ENCODE measurements at places on chromosomes 7 and 10.

- peak; percentile 24 for DNase-seq
Observed at GRCh38 chr7:36943591-36944435, 219.5 kb upstream of the AOAH start.

DNA sequence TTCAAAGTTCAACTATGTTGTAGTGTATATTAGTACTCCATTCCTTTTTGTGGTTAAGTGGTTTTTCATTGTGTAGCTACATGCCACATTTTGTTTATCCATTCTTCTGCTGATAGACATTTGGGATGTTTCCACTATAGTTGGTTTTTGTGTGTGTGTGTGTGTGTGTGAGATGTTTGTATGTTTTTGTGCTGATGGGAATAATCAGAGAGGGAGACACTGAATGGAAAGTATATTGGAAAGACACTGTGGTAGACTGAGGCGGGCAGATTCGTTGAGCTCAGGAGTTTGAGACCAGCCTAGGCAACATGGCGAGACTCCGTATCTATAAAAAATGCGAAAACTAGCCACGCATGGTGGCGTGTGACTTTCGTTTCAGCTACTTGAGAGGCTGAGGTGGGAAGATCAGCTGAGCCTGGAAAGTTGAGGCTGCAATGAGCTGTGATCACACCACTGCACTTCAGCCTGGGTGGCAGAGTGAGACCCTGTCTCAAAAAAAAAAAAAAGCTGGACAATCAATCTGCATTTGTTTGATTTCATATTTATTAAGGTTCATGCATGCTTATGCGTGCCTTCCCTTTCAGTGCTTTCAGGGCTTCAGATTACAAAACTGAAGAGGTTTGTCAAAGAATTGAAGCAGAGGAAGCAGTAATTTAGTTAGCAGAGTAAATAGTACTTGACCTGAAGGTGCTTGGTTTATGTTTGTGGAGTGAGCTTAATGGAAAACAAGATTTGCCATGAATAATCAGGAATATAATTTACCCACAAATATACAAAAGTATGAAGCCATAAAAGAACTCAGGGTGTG lies 14.7 kb downstream of the SEC24C start:
- no peak for DNase-seq

DNA sequence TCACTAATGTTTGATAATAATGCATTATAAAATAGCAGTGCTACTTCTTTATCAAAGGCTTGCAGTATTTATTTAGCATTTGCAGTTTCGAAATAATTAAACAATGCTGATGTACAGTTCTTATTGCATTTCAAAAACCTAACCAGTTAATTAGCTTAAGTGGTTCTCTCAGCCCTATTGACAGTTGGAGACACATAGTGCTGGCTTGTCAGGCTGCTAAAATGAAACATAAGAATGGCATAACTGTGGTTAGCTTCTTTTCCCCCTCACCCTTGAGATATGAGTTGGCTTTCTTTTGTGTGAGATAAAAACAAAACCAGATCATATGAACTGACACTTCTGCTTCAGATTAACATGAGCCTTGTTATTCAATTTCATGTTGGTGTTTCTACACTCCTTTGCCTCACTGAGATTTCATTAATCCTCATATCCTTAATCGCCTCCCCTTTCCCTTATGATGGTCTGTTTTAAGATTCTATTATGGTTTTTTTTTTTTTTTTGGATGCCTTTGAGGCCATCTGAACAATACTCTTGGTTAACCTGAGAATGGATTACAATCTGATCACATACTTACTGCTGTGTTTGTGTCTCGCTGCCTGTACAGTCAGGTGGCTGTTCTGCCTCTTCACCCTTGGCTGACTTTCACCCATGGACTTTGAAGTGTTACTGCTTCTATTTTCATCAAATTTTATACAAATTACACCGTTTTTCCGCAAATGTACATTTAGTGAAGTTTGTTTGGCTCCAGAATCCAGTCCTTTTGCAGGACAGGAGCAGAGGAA lies 108.0 kb downstream of the SDK1 start:
- no peak for DNase-seq

DNA sequence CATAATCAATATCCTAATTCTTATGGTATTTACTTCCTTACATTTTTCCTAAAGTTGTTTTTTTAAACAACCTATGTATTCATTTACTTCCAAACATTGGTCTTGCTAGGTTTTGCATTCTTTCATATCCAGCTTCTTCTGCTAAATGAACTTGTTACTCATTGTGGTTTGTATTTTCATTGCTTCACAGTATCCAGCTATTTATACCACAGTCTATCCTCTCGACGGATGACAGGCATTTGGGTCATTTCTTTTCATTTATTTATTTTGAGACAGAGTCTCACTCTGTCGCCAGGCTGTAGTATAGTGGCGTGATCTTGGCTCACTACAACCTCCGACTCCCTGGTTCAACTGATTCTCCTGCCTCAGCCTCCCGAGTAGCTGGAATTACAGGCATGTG lies 66.8 kb downstream of the CCDC6 start:
- peak; percentile 6 for DNase-seq

GRCh38 chr7:132771301-132771730 lies 195.0 kb upstream of the PLXNA4 start:
- DNase-seq: no peak

- no peak for DNase-seq
Observed at GRCh38 chr10:36779238-36779846, 346.1 kb upstream of the ANKRD30A start.

- DNase-seq: no peak
Observed at GRCh38 chr10:69938541-69938991, 114.1 kb upstream of the MACROH2A2 start.

GRCh38 chr7:1819259-1819841 lies 149.3 kb downstream of the ELFN1 start:
- DNase-seq: no peak

- peak; percentile 15 for DNase-seq
Observed at GRCh38 chr7:94660006-94660405, 4.1 kb upstream of the SGCE start.

GRCh38 chr10:130497056-130498010 lies 361.1 kb downstream of the GLRX3 start:
- no peak for DNase-seq

GRCh38 chr10:119005362-119006043 lies 24.0 kb upstream of the NANOS1 start:
- DNase-seq: peak; percentile 44

GRCh38 chr10:92011560-92012214 lies 88.1 kb downstream of the BTAF1 start:
- DNase-seq: no peak

- DNase-seq: no peak
Observed at GRCh38 chr10:91672021-91672608, 39.2 kb upstream of the PPP1R3C start.

DNA sequence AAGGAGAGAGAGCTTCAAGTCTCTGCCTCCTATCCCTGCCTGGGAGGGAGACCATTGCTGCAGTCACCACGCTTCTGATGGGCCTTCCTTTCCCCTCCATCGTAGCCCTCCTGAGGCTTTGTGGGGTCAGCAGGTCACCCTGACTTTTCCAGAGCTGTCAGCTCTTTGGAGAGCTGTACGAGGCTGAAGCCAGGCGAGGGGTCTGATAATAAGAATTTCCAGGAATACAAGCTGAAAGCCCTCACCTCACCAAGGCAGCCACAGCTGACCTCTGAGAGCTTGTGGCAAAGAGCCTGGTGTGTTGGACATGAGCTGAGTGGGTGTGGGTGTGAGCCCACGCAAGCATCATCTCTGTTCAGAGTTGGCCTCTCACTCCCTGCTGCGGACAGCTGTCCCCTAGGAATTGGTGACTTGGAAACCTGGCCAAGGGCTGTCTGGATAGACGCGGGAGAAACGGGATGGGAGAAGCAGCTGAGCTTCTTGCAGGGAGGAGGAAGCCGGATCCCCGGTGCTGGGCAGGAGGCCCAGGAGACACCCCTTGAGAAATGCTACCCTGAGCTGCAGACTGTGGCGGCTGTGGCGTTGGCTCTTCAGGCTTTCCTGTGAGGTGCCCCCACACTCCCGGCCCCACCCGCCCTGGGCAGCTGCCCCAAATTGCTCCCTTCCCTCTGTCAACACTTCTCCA lies 122.1 kb upstream of the BTBD16 start:
- no peak for DNase-seq

DNA sequence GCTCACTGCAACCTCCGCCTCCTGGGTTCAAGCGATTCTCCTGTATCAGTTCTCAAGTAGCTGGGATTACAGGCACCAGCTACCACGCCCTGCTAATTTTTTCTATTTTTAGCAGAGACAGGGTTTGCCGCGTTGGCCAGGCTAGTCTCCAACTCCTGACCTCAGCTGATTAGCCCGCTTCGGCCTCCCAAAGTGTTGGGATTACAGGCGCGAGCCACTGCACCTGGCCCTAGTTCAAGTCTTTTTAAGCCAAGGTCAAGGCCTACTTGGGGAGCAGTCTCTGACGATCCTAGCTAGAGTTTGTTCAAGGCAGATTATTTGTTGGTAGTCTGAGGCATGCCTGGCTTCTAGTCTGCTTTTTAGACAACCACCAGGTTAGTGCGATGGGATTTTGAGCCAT lies 709.5 kb upstream of the COBL start:
- no peak for DNase-seq

GRCh38 chr7:35474100-35474499 lies 220.2 kb upstream of the TBX20 start:
- DNase-seq: no peak

- peak; percentile 70 for DNase-seq
Observed at GRCh38 chr10:4270116-4270515, 485.1 kb upstream of the KLF6 start.

DNA sequence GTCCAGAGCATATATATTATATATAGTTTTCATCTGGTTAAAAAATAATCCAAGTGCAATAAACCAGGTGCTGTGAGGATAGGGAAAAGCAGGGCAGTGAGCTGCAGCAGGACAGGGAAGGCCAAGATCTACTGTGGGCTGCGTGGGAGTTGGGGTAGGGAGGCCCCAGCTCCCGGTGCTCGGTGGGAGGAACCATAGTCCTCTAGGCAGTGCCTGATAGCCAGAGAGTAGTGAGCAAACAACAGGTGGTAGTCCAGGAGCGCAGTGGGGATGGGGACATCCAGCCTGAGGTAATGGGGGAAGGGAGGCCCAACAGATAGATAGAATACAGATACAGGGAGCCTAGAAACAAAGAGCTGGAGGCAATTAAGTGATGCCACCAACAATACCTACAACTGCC lies 4.1 kb upstream of the BMPR1A start:
- no peak for DNase-seq

- DNase-seq: no peak
Observed at GRCh38 chr7:110130669-110131068, 960.3 kb upstream of the LRRN3 start.

DNA sequence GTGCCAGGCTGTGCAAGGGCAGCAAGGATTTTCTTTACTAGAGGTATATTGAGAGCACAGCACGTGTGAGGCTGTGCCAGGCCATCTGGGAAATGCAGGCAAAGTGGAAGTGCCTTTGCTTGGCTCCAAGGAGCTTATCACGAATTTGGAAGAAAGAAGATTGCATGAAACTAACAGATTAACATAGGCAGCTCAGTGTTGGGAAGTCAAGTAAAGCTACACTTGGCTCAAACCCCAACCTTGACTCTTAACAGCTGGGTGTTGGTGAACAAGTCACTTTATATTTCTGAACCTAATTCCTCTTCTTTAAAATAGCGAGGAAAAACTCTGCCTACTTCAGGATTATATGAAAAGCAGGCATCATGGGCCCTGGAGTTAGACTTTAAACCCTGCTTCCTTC lies 105.2 kb downstream of the PLCE1 start:
- DNase-seq: no peak

GRCh38 chr10:70404787-70405036 lies 767 bp downstream of the EIF4EBP2 start:
- DNase-seq: no peak

GRCh38 chr10:29471544-29471859 lies 163.3 kb downstream of the SVIL start:
- DNase-seq: no peak

GRCh38 chr10:25758041-25758457 lies 176.0 kb upstream of the MYO3A start:
- DNase-seq: peak; percentile 47

- DNase-seq: no peak
Observed at GRCh38 chr10:15856328-15857015, 3.8 kb downstream of the MINDY3 start.

- DNase-seq: no peak
Observed at GRCh38 chr7:63030061-63030460, 968.6 kb upstream of the ZNF722 start.

DNA sequence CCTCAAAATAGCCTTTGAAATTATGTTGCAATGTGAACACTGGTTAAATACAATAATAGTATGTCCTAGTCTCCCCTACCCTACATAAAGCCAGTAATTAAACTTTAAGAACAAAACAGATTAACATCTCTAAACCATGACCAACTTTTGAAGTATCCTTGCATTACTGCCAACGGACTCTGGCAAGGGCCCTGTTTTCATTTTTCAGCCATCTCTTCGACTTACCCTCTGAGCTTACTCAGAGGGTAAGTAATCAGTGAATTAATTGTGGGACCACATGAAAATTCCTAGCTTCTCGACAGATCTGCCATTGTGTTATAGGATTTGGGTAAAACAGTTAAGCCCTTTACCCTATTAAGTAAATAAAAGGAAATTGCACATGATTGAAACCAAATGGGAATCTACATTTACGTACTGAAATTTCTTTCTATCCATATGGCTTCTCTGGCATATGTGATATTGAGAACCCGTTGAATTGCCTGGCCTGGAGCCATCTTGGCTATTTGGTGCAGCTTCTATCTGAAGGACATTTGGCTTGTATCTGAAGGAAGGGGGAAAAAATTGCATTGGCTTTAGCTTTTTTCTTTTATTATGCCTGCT lies 39.6 kb downstream of the DYNC1I1 start:
- DNase-seq: no peak

DNA sequence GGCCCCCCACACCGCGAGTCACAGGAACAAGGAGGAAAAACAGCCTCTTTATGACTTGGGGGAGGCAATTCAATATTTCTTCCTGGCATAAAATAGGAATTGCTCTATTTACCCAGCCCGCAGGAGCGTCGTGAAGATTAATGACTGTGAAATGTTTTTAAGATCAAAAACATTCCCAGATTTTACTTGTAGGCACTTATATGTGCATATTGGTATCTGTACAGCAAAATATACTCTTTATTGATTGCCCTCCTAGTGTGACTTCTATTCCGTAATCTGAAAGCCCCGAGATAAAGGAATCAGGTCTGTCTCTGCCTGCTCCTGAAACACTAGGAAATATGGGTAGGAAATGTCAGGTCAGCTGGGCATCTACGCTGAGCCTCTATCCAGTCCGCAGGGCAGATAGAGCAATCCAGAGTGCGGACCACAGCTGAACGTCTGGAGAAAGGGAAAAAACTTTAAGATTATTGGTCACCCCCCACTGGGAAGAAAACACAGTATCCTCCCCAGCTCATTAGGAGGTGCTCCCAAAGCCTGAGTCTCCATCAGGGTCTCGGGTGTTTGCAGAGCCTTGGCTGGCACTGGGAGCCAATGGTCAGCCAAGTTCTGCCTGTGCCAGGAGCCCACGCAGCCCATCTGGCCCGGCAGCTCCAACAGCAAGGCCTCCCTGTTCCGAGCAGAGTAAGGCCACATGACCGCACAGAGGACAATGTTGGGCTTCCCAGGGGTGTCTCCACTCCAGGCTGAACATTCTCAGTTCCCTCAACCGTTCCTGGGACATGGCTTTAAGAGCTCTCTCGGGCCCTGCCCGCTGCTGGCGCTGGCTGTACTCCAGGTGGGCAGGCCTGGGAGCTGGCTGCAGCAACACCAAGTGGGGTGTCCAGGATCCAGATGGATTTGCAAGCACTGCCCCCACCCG lies 7.7 kb downstream of the CTBP2 start:
- DNase-seq: no peak

GRCh38 chr10:122460891-122461293 lies 461 bp upstream of the HTRA1 start:
- DNase-seq: no peak

GRCh38 chr10:72164617-72165016 lies 51.2 kb upstream of the ANAPC16 start:
- DNase-seq: peak; percentile 82

GRCh38 chr10:106571192-106571946 lies 593.1 kb downstream of the SORCS1 start:
- DNase-seq: no peak
